SHP77 (cell line): ENCODE measurements at places on chromosomes 3 and 15.

DNA sequence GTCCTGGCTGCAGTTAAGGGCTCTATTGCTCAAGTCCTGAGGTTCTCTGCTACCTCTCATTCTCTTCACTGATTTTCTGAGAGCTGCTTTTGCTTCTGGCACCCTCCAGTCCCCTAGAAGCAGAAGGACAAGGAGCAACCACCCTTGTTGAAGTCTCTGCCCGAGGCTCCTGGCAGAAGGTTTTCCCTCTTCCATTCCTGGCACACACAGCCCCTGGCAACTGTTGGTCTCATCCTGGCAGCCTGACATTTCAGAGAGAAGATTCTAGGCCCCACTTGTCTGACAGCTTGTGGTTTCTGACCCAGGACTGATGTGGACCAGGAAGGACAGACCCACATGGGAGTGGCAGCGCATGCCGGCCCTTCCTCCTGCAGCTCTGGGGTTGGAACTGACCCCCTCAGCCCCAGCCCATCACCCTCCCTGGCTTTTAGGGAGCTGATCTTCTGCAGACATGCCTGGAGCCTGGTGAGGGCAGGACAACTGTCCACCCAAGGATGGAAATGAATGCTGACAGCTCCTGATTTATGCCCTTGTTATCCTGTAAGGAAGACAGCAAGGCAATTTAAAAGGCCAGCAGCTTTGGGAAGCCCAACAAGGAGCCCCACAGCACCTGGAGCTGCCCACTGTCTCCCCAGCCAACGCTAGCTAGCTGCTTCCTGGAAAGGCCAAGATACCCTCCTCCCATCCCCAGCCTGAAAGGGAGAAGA, 13.0 kb upstream of the NTRK3 start:
- no peak for DNase-seq

DNA sequence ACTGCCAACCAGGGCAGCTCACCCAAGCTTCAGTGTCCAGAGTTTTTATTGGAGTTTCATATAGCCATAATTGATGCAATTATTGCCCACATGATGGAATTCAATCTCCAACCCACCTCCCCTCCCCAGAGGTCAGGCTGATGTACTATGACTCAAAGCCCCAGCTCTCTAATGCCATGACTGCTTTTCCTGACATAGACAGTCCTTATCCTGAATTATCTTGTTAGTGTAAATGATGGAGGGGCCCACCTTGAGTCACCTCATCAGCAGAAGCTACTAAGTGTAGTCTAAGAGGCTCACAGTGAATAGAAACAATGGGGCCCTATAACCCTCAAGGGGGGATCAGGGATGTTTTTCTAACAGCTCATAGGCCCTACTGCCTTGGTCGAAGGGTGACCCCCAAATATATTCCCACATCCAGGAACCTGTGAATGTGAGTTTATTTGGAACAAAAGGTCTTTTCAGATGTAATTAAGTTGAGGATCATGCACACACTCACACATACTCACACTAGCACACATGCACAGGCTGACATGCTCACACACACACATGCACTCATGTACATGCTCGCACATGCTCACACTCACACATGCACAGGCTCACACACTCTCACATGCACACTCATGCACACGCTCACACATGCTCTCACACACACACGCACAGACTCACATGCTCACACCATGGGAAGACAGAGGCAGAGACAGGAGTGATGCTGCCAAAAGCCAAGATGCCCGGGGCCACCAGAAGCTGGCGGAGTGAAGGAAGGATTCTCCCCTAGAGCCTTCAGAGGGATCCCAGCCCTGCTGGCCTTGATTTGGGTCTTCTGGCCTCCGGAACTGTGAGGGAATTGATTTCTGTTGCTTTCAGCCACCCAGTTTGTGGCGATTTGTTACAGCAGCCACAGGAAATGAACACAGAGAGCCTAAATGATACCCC, 131.2 kb upstream of the SMAD3 start:
- DNase-seq = no peak

DNA sequence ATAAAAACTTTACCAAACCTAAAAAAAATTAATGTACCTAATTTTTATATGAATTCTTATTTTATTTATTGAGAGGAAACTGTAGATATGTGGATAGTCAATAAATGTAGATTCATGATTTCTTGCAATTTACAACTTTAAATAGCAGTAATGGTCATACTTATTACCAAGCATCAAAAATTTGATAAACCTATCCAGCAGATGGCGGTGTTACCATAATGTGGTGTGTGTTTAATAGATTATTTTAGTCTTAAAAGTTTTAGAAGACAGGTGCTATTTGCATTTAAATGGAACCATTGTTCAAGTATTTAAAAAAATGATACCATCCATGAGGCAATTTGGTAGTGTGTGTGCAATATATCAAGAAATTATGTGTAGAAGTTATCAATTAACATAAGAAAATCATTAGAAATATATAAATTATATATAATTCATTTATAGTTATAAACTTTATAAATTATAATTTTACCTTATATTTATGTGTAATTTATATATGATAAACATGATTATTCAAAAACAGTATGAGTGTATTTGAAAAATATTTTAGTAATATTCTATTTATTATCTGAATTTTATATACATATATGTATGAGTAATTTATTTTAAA, 176.0 kb upstream of the BCHE start:
- DNase-seq = peak; percentile 45

- DNase-seq = no peak
Measured at GRCh38 chr15:98753726-98754656, 105.7 kb downstream of the IGF1R start.

DNA sequence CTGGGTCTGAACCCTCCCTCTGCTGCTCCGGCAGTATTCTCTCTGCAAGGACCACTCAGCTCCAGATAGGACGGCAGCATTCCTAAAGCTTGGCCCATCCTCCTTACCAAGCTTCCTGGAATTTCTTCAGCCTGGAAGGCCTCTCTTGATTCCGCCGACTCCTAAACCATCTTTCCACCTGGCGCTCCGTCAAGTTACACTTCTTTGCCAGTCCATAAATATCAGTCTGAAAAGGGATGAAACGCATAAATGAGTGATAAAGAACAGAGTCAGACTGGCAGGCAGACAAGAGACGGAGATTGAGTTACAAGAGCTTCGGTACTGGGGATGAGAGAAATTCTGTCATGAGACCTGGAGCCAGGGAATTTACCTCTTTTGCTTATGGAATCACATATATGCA, 44.3 kb downstream of the CERS3 start:
- DNase-seq = no peak

- DNase-seq = no peak
Measured at GRCh38 chr3:79986338-79986737, 218.5 kb upstream of the ROBO1 start.

DNA sequence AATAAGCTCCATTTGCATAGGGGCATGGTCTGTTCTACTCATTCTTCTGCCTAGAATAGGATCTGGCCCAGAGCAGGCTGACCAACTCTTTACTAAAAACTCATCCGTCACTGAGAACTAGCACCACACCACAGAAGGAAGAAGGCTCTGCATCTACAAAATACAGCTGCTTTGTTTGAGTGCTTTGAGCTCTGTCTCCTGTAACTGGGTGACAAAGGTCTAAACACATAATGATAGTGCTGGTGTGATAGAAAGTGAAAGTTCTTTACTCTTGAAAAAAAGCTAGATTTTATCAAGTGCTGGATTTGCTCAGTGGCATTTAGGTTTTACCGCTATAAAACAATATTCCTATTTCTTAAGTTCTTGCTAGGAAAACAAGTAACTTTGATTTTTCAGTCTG, 140.7 kb downstream of the FHIT start:
- DNase-seq = no peak

- no peak for DNase-seq
Measured at GRCh38 chr3:23919628-23920027, 2.7 kb downstream of the RPL15 start.

DNA sequence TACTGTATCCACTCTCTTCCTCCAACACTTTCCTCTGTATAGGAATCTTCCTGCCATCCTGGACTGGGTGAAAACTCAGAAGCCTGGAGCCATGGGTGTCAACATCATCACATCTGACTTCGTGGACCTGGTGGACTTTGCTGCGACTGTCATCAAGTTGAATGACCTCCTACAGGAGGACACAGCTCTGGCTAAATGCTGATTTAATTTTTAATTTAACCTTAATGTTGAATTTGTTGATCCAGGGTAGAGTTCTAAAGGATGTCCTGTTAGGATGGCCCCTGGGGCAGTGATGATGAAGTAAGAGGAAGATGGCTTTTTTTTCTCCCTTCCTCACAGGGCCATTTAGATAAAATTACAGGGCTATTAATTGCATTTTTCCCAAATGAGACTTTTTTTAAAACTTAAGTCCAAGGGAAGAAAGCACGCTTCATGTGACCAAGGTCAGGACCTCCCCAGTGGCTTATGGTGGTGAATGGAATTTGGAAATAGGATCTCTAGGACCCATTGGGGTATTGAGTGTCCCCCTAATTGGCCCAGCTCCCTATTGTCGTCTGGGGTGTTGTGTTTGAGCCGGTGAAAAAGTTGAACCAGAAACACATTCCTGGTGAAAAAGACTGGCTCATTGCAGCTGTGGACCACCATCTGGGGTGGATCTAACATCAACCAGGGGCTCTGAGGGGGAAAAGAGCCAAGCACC, 125.7 kb upstream of the ZBED2 start:
- DNase-seq = no peak

DNA sequence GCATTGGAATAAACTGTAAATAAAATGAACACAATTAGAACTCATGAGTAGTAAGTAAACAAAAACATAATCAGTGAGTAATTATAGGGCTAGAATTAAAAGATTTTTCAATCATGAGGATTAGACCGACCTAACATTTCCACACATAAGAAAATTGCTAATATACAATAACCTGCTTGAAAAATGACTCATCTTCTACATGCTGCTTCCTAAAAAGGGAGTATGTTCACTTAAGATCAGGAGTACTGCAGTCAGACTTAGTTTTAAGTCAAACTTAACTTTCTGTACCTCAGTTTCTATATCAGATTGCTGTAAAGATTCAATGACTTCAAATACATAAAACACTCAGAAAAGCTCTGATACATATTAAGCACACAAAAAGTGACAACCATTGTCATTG, 22.6 kb upstream of the NEK10 start:
- no peak for DNase-seq

- DNase-seq = no peak
Measured at GRCh38 chr3:48299746-48300712, 33.4 kb downstream of the SPINK8 start.

DNA sequence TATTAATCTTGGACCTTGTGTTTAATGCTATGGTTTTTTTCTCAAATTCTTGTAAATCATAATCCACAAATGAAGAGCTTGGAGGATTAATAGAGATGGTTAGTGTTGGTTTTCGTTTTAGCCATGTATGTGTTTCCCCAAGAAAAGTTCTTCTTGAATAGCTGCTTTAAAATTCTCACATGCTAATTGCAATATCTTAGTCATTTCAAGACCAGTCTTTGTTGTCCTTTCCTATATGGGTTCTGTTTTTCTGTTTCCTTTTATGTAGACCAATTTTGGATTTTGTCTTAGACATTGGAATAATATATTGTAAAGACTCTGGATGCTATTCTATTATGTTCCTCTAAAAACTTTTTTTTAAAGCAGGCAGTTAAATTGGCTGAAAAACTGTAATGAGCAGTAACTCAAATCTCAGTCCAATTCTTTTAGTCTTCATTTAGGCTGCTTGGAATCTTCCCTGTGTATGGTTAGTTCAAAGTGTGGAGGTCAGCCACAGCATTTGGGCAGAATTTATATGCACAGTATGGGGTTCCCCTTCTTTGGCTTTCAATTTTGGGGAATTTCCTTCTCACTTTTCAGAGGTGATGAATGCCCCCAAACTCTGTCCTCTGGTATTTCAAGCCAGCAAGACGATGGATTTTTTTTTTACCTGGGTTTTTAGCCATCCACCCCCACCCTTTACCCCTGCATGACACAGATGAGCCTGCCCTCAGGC, 39.1 kb upstream of the DNAJC13 start:
- DNase-seq = no peak

GRCh38 chr3:166223120-166223519, 385.9 kb upstream of the BCHE start:
- no peak for DNase-seq

DNA sequence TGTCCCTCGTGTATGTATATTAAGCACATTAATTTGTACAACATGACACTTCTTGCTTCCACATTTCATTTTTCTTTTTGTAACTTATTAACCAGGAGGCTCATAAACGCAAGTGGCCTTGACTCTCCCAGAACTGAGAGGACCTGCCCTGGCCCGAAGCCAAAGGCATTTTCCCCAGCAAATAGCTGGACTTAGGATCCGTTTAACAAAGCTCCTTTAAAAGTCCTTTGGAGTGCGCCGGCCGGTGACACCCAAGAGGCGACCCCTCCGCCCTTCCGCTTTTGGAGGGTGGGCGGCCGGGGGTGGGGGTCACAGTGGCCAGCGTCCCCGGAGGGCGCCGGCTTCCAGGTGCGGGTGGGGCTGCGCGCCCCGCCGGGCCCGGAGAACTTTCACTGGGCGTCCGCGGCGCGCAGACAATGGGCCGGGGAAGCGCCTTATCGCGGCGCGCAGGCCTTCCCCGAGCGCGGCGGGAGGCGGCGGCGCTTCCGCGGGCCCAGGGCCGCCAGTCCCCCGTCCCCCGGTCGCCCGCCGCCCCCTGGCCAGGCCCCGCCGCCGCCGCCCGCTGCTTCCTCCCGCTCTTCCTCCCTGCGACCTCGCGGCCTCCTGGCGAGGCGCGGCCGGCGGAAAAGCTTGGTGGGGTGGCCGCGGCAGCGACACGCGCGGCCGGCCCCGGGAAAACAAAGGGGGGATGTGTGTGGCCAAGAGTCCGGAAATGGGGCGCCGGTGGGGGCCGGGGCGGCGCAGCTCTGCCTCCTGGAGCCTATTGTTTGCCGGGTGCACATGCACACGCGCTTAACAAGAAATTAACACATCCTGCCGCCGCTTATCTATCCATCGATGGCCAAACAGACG, 613.4 kb downstream of the MCTP2 start:
- DNase-seq = no peak

DNA sequence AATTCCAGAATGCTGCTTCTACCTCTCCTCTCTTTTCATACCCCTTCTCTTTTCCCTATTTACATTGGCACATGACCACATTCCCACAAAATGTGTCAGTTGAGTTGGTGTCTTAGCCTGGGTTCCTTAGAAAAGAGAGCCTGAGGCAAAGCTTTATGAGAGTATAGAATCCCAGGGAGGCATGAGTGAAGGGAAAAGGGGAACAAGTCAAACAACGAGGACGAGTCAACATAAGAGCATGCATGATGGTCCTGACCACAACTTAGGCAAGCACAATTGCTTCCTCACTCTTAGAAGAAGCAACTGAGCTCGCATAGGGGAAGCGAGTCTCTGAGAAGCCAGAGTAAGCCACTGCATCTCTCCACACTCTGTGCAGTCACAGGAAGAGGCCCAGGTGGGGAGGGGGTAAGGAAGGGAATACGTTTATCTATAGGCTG, 15.4 kb upstream of the ZNF774 start:
- DNase-seq = no peak

GRCh38 chr15:42175671-42176070, 19.2 kb upstream of the PLA2G4F start:
- DNase-seq = no peak

- no peak for DNase-seq
Measured at GRCh38 chr15:83474578-83474977, 27.4 kb downstream of the SH3GL3 start.

DNA sequence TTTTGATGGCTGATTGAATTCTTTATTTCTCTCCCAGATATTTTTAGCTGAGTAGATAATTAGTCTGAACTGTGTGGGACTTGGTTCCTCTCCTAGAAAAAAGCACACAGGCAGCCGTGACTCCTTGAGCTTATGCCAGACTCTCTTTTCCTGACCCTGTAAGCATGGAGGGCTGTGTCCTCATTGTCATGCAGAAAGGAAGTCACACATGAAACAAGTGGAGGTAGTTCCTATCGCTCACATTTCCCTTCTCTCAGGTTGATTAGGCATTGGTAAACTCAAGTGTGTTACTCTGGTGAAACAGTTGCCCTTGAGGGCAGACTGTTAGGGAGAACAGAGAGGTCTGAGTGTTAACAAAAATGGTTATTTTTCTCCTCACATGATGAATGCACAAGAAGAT, 6.3 kb upstream of the RTP4 start:
- no peak for DNase-seq
